Transverse colon (tissue), 4 donors: ENCODE measurements at places on chromosomes 5 and 9. TPM values are rescaled to one million over a fixed set of nuclear protein-coding genes. Genes with fewer than 3 reads are reported as not detected.
A peak's percentile ranks its signal among the peaks of the same experiment; 100 is the strongest.

Gene ARID3C
- total RNA-seq: not detected

Gene TPPP
- total RNA-seq: 40.6 TPM

Gene TMEM252
- total RNA-seq: not detected

DNA sequence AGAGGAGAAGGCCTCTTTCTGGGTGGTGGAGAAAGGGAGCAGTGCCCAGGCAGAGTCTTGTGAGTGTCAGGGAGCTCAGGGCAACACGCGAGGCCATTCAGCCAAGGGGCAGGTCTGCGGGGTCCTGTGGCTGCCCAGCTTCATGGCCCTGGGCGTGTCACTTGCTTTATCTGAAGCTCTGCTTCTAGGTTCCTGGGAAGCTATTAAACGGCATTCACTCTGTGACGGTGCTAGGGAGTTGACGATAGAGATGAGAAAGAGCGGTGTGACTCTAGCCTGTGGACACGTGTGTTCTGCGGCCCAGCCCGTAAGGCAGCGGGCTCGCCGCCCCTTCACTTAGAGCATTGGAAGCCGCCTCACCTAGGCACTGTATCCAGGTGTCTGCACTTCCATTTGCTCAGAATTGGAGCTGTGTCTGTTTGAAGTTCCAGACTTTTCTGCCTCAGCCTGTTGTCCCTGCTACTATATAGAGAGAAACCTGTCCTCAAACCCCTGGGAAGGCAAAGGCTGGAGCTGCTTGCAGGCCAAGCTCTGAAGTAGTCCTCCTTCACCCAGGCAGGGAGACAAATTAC lies 88.3 kb downstream of the PHF2 start:
- H3K4me3 ChIP-seq: no peak overlapping the region
- H3K4me1 ChIP-seq: no peaks in the 10 kb centered on the region
- peaks cover 7% of the 10 kb centered on the region for H3K36me3 ChIP-seq
- no peak overlapping the region for H3K27ac ChIP-seq
- DNase-seq: peak; percentile 3

Gene APBA1
- total RNA-seq: 11.6 TPM

GRCh38 chr9:109110329-109111021 lies 9.3 kb downstream of the TMEM245 start:
- no peak for DNase-seq
- H3K4me3 ChIP-seq: no peak overlapping the region
- H3K27me3 ChIP-seq: no peaks in the 10 kb centered on the region
- H3K36me3 ChIP-seq: no peaks in the 10 kb centered on the region
- peak overlapping the region; percentile 71 for H3K27ac ChIP-seq

DNA sequence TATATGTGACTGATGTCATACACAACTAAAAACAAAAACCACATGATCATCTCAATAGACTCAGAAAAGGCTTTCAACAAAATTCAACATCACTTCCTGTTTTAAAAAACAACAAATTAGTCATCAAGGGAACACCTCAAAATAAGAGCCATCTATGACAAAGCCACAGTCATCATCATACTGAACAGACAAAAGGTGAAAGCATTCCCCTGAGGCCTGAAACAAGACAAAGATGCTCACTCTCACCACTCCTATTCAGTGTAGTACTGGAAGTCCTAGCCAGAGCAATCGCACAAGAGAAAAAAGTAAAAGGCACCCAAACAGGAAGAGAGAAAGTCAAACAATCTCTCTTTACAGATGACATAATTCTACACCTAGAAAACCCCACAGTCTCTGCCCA lies 893.5 kb upstream of the EDIL3 start:
- no peak for DNase-seq
- no peaks in the 10 kb centered on the region for H3K27me3 ChIP-seq
- no peak overlapping the region for H3K4me3 ChIP-seq
- no peaks in the 10 kb centered on the region for H3K36me3 ChIP-seq
- no peak overlapping the region for H3K27ac ChIP-seq

Gene ANKRD33B
- total RNA-seq: 3.2 TPM

DNA sequence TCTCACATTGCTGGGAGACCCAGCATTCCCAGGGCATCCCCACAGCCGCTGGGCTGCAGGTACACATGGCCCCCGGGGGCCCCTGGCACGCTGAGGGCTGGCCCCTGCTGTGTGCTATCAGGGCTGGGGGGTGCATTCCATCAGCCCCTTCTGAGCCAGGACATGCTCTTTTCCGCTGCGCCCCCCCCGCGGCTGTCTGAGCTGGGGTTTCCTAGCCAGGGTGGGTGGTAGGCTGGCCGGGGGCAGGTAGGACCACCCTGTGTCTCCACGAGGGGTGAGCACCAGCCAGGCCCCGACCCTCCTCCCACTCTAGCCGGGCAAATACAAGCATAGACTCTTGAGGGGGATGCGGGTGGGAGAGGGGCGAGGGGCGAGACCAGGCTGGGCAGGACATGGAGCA lies 58.1 kb upstream of the FCN2 start:
- no peak for DNase-seq
- no peak overlapping the region for H3K4me3 ChIP-seq

Gene MTAP
- 15.1 TPM for total RNA-seq

DNA sequence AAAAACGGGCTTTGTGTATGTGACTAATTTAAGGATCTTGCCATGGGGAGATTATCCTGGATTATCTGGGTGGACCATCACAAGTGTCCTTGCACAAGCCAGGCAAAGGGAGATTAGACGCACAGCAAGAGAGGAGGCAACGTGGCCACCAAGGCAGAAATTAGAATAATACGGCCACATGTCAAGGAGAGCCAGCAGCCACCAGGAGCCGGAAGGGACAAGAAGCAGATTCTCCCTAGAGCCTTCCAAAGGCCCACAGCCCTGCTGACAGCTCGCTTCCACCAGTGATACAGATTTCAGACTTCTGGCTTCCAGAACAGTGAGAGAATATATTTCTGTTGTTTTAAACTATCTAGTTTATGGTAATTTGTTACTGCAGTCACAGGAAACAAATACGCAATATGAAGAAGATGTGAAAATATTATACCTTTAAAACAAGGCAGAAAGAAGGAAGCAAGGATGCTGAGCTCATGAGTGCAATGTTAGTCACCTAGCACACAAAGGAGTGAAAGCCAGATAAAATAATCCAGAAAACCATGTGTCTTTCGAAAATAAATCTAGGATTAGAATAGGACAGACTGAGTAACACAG lies 28.7 kb upstream of the F2RL1 start:
- H3K4me1 ChIP-seq: peaks cover 44% of the 10 kb centered on the region
- H3K4me3 ChIP-seq: no peak overlapping the region
- no peaks in the 10 kb centered on the region for H3K36me3 ChIP-seq
- H3K27me3 ChIP-seq: no peaks in the 10 kb centered on the region
- peak overlapping the region; percentile 60 for H3K27ac ChIP-seq

Gene PCDHB3
- 0.80 TPM for total RNA-seq
